Stimulated activated CD4-positive, alpha-beta T cell treated with anti-CD3 and anti-CD28 coated beads, Interleukin-4, amount 100 ng/mL, for 24 hours (primary cell): ENCODE measurements at places on chromosomes 16 and 17.

DNA sequence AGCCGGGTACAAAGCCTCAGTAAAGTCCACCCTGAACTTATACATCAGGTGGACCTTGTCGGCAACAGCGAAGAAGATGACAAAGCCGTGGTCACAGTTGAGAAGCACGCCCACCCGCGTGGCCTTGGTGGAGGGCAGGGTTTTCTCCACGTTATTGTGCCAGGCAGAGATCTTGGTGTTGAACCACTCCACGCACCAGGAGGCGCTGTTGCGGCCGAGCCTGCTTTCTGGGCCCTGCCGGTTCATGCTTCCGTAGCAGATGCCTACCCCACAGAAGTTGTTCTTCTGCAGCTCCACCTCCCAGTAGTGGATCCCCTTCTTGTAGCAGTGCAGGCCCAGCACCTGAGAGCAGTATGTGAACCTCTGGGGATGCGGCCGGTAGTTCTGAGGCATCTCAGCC is 22.1 kb downstream of the TRIM25 start:
- DNase-seq = peak; percentile 59

DNA sequence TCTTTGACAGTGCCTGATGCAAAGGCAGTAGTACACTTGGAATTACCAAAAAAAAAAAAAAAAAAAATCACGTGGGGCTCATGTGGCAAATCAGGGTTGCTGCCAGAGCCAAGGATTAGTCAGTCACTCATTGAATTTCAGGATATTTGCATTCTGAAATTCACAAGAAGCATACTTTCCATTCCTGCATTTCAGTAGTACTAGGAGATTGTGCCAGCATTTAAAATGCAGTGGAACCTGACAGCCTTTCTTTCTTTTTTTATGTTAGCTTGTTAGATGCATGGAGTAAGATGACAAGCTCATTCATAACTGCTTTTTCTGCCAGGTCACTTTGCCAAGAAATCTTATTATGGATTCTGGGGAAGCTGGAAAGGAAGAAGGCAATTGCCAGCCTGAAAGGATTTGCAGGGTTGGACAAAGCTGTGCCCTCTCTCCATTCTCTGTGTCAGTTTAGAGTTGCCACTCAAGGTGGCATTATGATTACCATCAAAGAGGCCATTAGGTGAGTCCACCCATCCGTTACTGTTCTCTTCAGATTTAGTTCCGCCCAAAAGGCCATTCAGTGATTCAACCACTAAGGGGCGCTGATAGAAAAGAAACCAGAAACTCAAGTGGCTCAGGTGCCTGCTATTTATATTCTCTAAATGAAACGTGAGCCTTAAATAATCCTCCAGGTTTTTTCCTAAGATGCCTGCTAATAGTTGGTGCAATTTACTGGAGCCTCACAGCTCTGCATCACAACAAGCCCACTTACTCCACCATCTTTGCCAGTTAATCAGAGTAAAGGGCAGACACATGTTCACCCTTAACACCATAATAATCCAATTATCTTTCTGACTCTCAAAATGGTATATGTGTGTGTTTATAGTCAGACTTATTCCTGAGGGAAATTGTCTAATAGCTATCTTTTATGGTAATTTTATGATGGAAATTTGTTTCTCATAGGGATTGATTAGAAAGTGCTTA is 59.0 kb downstream of the TANGO6 start:
- no peak for DNase-seq

DNA sequence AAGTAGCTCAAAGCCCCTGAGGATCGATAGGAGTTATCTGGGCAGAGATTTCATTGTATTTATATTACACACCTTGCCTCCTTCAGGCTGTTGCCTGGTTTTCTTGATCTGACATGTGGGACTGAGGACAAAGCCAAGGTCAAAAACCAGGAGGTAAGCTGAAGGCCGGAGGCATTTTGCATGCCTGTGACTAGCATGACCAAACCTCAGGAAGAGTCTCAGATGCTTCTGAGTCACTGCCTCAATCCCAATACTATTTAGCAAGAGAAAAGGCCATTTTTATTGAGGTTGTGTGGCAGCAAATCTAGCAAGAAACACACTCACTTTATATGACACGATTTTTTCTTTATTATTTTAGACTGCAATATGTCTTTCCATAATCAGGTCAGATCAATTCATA is 968.1 kb downstream of the CDH11 start:
- DNase-seq = no peak

DNA sequence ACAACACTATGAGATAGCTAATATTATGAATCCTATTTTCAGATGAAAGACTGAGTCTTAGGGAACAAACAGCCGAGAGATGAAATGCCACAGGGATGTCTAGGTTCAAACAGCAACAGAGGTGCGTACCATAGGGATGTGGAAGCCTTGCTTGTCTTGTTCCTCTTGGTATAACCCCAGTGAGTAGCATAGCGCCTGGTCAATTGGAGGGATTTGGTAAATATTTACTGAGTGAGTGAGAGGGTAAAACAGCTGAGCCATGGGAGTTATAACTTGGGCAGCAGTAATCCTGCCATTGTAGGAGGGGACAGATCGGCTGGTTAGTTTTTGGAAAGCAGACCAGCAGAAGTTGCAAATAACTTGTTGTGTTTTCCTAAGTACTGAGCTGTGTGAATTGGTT is 80.2 kb downstream of the WWOX start:
- no peak for DNase-seq

GRCh38 chr16:31409433-31409832 is 16.3 kb downstream of the ITGAD start:
- DNase-seq = no peak

- no peak for DNase-seq
Observed at GRCh38 chr17:76531486-76532038, 5.9 kb downstream of the CYGB start.

DNA sequence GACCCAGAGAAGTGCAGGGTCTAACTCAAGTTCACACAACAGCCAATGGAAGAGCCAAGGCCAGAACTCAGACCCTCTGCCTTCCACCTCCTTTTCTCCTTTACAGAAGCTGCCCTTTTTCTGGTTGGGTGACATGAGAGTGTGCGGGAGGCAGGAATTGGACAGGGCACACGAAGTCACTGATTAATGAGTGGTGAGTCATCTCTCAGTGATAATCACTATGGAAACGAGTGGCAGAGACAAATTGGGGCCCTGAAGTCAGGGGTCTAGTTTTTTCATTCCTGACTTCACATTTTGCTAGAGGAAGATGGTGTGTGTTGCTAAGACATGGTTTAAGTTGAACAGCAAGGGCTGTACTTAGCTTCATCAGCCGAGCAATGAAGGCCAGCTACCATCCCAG is 312.7 kb upstream of the CCL2 start:
- DNase-seq = no peak

DNA sequence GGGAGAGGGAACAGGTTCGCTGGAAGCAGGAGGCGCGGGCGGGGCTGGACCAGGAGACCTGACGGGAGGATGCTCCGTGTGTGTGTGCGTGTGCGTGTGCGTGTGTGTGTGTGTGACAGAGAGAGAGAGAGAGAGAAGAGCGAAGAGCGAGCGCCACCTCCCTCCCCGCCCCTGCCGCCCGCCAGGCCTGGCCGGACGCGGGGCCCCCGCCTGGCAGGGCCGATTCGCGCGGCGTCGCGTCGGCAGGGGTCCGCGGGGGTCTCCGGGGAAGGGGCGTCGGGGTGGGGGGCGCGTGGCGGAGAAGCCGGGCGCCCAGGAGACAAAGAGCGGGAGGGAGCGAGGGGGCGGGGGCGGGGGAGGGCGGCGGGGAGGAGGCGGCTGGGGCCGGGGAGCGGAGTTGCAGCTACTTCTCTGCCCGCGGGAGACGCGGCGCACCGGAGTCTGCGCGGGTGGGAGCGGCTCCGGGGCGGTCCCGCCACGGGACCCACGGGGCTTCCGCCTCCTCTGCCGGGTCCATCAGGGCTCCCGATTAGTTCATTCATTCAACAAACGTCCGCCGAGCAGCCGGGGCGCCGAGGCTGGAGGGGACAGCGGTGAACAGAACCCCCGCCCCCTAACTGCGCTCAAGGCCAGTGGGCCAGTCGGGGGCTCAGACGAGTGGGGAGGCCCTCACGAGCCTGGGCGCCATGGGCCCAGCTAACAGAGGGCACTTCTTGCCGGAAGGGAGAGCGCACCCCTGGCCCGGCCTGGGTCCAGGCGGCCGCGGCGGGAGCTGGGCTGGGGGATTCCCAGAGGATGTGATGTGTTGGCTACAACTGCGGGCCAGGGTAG is at the start of gene SAMD14:
Gene SAMD14, minus strand, starts transcription at position 433 of the 831 bp plus-strand sequence. CDS start 5,201 bp downstream, outside the sequence.
- DNase-seq = peak; percentile 33

GRCh38 chr17:72538443-72538842 is 417.6 kb downstream of the SOX9 start:
- DNase-seq = no peak

- DNase-seq = no peak
Observed at GRCh38 chr17:75849279-75849646, 5.1 kb upstream of the UNC13D start.

DNA sequence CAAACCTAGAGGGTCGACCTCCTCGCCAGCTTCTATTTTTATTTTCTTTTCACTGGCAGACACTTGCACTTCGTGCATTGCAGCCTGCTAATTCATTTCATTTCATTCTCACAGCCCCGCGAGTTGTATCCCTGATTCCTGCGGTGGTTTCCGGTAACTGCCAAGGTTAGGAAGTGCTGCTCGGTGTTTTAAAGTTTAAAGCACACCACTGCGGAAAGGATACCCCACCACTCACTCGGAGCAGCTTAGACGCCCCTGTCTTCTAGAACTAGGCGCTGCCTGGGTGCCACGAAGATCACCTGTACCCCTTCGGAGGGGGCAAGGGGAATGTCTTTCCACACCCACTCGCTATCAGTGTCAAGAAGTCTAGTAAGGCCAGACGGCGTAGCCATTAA is 509 bp downstream of the CNEP1R1 start:
- DNase-seq = peak; percentile 29

DNA sequence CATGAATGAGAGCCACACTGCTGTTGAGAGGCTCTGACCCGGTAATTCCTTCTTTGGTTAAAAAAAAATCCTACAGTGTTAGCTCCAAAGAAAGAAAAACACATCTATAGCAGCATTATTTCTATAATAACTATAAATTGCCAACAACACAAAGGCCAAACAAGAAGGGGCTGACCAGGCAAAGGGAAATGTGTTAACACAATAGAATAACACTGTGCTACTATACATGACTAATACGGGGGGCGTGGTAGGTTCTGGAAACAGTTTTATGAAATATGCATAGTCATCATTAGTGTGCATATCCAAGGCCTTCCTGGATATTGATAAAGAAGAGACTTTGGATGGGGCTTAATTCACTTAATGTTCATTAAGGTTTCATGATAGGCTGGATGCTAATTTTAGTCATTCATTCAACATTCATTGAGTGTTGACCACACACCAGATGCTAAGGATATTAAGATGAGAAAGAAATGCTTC is 50.0 kb upstream of the CCL1 start:
- no peak for DNase-seq

GRCh38 chr17:73048170-73048569 is 44.3 kb downstream of the SLC39A11 start:
- DNase-seq = no peak

GRCh38 chr16:1193143-1193824 is 31.8 kb downstream of the TPSG1 start:
- DNase-seq = no peak

DNA sequence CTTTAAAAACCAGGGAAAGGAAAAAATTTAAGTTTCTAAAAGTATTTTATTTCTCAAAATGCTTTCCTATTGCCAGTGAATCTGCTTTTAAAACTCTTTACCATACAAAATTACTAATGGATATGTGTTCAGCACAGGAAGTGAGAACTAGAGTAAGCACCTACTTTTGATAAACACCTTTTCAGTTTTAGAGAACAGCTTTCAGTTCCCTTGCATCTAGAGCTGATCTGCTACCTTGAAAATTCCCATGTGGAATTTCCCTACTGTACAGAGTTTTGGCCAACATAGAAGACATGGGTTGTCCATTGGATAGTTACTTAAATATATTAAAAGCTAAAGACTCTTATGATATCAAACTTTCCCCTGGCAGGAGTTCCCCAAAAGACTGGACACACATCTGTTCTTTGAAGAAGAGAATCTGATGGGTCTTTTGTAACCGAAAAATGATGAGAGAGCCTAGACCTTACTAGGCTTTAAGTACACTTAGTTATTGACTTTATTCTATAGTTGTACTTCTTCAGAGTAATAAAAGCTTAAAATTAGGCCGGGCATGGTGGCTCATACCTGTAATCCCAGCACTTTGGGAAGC is 112.1 kb upstream of the CNTNAP4 start:
- no peak for DNase-seq

- no peak for DNase-seq
Observed at GRCh38 chr16:8483396-8483795, 106.9 kb downstream of the TMEM114 start.

DNA sequence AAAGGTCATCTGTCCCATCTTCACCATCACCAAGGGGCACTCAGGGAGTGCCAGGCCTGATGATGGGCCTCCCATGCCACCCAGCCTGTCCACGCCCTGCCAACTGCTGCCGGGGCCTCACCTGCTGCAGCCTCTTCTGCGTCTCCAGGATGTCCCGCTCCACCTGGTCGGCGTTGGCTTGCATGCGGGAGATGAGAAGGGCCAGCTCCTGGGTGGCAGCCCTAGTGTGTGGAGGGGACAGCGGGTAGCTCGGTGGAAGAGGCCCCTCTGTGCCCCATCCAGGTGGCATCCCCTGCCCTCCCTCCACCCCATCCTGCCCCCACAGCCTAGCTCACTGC is 3.2 kb downstream of the EVPL start:
- no peak for DNase-seq

- no peak for DNase-seq
Observed at GRCh38 chr16:80046261-80046660, 445.7 kb upstream of the MAF start.

GRCh38 chr16:65069065-65069464 is 52.8 kb downstream of the CDH11 start:
- no peak for DNase-seq

- DNase-seq = peak; percentile 54
Observed at GRCh38 chr16:85902366-85903155, 3.6 kb downstream of the IRF8 start.

GRCh38 chr17:29116804-29117753 is 63.1 kb downstream of the MYO18A start:
- peak; percentile 84 for DNase-seq

GRCh38 chr17:49471089-49471683 is 23.9 kb upstream of the NGFR start:
- DNase-seq = no peak
